ENCODE measurements at places on chromosomes 3 and 15.
A peak's percentile ranks its signal among the peaks of the same experiment; 100 is the strongest.

DNA sequence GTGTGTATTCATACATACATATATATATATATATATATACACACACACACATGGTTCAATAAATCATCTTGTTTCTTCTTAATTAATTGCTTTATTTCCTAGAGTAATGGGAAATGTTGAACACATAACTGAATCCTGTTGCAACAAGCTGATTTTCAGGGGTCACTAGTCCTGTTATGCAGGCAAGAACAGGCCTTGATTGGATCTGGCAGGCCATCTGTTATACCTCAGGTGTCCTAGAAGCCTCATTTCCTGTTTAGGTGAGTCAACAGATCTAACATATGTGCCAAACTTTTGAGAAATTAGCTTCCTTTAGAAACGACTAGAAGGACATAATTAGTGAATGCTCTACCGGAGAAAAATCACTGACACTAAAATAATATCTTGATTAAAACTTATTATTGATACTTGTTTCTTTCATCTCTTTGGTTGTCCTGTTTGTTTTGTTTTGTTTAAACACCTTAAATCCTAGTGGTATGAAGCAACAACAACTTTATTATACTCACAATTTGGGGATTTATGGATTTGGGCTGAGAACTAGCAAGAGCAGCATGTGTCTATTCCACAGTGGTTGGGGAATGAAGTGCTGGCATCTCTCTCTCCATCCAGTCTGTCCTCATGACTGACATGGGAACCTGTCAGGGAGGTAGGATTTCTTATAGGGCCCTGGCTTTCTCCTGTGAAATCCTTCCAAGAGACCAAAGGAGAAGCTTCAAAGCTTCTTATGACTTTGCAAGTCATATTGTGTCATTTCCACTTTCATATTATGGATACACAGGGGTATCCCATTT, 552.6 kb downstream of the NSUN3 start:
- no peak for DNase-seq

GRCh38 chr15:98322581-98322980, 325.8 kb upstream of the IGF1R start:
- no peak for DNase-seq

- no peak for DNase-seq
These were observed 41.4 kb upstream of the SPRED1 start for GRCh38 chr15:38211249-38211648.

DNA sequence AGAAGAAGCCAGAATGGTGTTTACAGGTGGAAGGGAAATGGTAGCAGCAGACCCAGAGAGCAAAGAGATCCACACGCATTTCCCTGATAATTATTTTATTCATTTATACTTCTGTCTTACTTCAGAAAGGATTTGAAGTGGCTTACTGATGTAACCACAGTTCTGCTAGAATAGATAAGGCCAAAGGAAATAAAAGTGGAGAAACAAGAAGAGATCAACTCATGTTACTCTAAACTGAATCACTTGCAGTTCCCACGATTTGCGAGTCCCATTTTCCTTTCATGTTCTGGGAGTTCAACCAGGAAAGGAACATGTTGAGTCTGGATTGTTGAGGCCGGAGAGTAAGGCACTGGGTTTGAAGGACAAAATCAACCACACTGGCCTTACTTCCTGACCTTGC, 151.8 kb downstream of the MYRIP start:
- no peak for DNase-seq

- DNase-seq = no peak
These were observed 119.4 kb downstream of the SUCLG2 start for GRCh38 chr3:67535006-67535405.

DNA sequence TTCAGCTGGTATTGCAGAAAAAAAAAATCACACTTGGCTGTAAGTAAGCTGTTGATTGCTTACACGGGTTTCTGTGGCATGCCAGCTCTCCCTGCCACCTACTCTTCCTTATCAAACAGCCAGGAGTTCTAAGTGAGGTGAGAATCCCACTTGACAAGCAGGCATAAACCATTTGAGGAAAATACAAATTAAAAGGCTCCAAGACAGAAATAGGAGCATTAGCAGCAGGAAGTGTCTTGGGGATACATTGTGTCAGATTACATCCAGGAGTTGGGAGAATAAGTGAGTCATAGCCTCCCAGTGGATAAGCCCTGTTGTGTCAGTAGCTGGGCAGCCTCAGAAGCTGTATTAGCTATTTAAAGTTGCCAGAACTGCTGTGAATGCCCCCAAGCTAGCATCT, 256.0 kb downstream of the CNTN4 start:
- DNase-seq = peak; percentile 92

DNA sequence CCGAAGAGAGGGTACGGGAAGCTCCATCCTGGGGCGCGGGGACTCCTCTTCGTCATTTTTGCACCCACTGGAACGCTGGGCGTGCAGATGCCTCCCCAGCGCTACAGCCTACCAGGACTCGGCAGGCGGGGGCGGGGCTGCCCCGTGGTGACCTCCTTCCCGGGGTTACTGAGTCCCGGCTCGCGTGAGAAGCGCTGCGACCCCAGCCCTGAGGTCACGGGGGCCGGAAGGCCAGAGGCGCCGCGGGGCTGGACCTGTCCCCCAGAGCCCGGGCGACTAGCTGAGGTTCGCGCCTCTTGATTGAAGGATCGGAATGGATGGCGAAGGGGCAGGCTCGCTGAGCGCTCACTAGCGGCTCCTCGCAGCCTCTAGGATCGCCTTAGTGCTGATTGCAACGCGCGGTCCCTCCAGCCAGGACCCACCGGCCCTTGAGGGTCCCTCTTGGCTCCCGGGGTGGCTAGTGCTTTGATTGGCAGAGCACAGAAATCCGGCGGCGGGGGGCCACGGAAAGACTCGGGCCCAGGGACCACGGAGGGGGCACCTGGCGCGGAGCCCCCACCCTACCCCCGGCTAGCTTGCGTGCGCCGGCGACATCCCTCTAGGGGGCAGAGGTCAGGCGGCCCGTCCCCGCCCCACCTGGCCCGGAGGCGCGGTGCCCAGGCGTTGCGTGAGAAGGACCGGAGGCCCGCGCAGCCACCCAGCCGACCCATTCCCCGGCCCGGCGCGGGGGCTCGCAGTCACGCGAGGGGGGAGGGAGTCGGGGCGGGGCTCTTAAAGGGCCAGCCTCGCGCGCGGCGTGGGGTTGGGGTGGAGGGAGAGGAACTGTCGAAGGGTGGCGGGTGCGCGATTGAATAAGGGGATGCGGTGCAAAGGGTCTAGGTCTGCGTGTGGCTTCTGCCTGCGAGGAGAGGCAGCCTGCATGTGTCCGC, 781 bp upstream of the CYP1A1 start:
- DNase-seq = peak; percentile 70

DNA sequence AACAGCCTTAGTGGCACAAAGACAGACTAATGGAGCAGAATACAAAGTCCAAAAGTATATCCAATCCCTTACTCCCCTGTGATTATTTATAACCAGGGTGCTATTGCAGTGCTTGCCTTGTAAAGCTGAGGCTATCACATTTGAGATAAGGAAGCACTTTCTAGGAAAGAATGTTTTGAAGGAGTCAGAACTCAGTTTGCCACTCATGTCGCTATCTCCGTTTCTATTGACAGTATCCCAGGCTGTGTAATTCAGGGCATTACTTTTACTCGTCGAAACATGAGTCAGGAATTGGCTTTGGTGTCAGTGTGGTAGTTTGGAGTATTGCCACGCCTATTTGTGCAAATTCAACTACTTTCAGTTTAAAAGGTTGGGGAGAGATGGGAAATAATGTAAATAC, 78.4 kb downstream of the FBXL2 start:
- no peak for DNase-seq

GRCh38 chr3:80190051-80190450, 422.3 kb upstream of the ROBO1 start:
- peak; percentile 55 for DNase-seq

- DNase-seq = no peak
These were observed 5.5 kb downstream of the CDAN1 start for GRCh38 chr15:42731461-42731860.

- no peak for DNase-seq
These were observed 34.6 kb upstream of the PLOD2 start for GRCh38 chr3:146195605-146196004.

GRCh38 chr3:11850003-11850402, 3.3 kb upstream of the TAMM41 start:
- DNase-seq = no peak

GRCh38 chr3:13294442-13295351, 125.4 kb downstream of the NUP210 start:
- DNase-seq = no peak

DNA sequence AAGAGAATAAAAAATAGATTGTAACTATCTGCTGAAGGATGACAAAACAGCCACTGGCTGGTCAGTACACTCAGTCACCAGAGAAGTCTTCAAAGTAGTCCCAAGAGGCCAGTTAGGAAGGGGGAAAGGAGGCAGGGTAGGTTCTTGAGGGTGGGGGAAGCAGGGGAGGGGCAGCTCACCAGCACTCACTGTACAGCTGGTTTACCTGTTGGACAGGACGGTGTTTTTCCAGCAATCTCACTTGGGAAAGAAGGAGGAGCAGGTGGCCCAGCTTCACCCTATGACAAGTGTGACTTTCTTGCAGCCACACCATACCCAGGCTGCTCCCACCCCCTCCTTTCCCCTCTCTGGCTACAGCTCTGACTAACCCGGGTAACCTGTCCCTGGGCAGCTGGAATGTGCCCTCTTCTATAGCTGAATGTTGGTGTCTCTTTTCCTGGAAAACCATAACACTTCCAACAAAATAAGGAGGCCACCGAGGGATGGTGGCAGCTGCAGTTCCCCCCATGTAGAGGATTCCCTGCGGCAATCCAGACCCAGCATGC, 203.4 kb upstream of the NSMCE3 start:
- peak; percentile 28 for DNase-seq

DNA sequence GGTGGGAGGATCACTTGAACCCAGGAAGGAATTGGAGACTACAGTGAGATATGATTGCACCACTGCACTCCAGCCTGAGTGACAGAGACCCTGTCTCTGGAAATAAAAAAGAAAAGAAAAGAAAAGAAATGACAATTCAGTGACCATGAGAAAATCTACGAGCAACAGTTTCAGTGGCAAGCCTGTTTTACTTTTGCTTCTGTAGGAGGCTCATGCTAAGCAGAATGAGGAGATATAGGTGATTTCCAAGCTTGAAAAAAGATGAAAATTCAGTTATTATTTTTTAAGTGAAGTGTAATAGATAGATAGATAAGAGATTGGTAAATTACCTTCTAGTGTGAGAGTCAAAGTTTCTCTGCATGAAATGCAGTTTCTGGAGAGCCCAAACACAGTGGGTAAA, 651.1 kb downstream of the GRM7 start:
- DNase-seq = no peak

GRCh38 chr3:43005253-43005652, 26.1 kb downstream of the GASK1A start:
- DNase-seq = no peak

GRCh38 chr15:95009635-95010034, 778.3 kb downstream of the MCTP2 start:
- no peak for DNase-seq

DNA sequence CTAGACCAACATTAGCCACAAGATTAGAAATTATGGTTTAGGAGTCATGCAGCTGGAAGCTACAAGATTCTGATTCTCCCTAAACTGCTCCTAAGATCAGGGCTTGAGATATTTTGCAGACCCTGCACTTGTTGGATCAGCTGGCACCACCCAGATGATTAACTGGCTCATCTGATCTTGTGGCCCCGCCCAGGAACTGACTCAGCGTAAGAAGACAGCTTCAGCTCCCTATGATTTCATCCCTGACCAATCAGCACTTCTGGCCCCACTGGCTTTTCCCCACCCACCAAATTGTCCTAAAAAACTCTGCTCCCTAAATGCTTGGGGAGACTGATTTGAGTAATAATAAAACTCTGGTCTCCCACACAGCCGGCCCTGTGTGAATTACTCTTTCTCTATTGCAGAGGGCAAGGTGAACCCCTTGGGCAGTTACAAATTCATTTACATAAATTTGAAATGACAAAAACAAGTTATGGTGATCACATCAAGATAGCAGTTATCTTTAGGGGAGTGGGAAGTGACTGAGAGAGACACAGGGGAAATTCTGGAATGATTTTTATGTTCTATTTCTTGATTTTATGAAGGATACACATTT, 76.5 kb downstream of the CD200R1L start:
- DNase-seq = peak; percentile 56

- DNase-seq = peak; percentile 98
These were observed 32.9 kb downstream of the GJD2 start for GRCh38 chr15:34721802-34722438.

- DNase-seq = no peak
These were observed 461.3 kb upstream of the NAALADL2 start for GRCh38 chr3:174397848-174398247.

- DNase-seq = peak; percentile 60
These were observed 94.9 kb downstream of the LRRK1 start for GRCh38 chr15:101013769-101014675.

GRCh38 chr3:48561045-48561736, 2.4 kb downstream of the UCN2 start:
- peak; percentile 89 for DNase-seq

DNA sequence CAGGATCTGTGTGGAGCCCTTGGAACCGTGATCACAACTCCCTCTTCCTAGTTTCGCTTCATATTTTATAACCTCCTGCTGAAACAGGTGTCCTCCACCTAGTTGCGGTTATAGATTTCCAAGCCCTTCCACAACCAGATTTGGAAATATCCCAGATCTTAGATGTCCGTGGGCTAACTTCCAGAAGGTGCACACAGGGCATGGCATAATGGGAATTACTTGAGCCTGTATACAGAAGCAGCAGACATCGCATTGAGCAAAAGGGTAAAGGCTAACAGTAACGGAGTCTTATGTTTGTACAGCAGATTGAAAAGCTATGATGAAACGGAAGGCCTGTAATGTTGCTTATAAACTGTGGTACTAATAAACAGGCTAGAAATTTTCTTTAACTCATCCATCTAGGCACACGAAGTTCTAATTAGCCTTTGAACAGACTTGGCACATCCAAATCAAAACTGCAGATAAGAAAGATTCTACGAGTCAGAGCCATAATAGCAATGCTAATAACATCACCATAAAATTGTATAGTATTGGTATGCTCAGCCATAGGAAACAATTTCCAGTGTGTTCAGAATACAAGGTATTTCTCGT, 1.2 kb upstream of the USF3 start:
- DNase-seq = no peak

GRCh38 chr15:58694641-58695398, 54.7 kb downstream of the ADAM10 start:
- DNase-seq = no peak

GRCh38 chr3:62870321-62870720, 4.9 kb downstream of the CADPS start:
- DNase-seq = no peak

DNA sequence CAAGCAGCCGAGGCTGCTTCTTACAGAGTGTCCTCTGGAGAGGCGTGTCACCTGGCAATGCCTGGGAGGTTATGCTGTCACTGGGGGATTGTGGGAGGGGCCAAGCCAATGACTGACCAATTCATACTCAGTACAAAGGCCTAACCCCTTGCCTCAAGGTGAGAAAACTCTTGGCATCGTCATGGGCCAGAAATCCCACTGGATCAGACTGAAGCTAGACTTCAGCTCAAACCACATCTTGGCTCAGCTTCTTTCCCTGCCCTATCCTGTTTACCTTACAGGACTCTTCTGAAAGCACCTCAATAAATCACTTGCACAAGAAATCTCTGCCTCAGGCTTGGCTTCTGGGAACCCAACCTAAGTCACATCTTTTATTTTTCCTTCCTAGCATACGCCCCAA, 9.5 kb downstream of the ANAPC13 start:
- DNase-seq = peak; percentile 70

Data from islet precursor cell (in vitro differentiated cells).